ENCODE measurements at places on chromosomes 5 and 9. TPM values are rescaled to one million over a fixed set of nuclear protein-coding genes. Genes with fewer than 3 reads are reported as not detected.

Gene CLIC3
- not detected for total RNA-seq

Gene FOXD4L3
- total RNA-seq: under 0.01 TPM

Gene SH2D3C
- total RNA-seq: 1.3 TPM

Gene HSPB3
- total RNA-seq: not detected

Gene SPINK5
- total RNA-seq: not detected

Gene PCDHGA1
- under 0.01 TPM for total RNA-seq

Gene RANBP17
- total RNA-seq: 43.6 TPM

Gene BAAT
- under 0.01 TPM for total RNA-seq

Gene C9orf43
- 1.7 TPM for total RNA-seq

Gene ZNF366
- 0.69 TPM for total RNA-seq

Gene GABRA6
- not detected for total RNA-seq

Gene SMIM33
- total RNA-seq: under 0.01 TPM

Gene PPP3R2
- total RNA-seq: not detected

Gene MELK
- 64.6 TPM for total RNA-seq

Gene BARHL1
- total RNA-seq: not detected

Gene GFI1B
- total RNA-seq: not detected

Gene DND1
- total RNA-seq: 1.00 TPM

Gene UBTD2
- 29.0 TPM for total RNA-seq

Gene LMX1B
- not detected for total RNA-seq

Gene DMRTA1
- 0.15 TPM for total RNA-seq

Gene NKD2
- total RNA-seq: not detected

Gene PLGRKT
- total RNA-seq: 37.1 TPM

Gene STKLD1
- total RNA-seq: 4.7 TPM

Gene ANKRD18B
- 5.7 TPM for total RNA-seq

Gene MSX2
- total RNA-seq: 2.9 TPM

Gene PCDHGA10
- total RNA-seq: 4.5 TPM
